ENCODE measurements at places on chromosomes 6 and 20.
A peak's percentile ranks its signal among the peaks of the same experiment; 100 is the strongest.

DNA sequence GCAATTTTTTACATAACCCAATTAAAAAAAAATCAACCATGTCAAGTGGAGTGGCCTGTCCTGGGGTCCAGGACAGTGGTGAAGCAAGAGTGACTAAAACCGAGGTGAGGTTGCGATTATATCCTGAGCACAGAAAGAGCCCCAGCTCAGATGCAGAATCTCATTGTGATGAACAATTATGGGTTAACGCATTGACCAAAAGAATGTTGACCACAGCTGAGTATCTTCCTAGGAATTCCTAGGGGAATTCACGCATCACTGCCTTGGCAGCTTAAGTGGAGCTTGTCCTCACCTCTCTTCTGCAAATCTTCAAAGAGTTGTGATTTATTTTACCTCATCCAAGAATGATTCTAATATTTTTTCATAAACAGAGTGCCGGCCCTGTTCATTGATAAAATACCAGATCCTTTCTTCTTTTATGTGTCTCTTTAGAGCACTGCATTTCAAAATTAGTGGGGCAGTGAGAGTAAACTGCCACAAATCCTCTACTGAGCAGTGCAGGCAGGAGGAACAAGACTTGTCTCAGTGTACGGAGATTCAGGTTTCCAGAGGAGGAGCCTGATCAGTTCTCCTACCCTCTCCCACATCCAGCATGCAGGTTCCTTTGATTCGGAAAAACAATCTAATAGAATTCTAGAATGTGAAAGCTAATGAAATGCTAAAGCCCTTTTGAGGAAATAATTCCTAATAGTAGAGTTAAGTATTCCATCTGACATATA is 60.1 kb upstream of the ZNF184 start:
- DNase-seq: no peak

DNA sequence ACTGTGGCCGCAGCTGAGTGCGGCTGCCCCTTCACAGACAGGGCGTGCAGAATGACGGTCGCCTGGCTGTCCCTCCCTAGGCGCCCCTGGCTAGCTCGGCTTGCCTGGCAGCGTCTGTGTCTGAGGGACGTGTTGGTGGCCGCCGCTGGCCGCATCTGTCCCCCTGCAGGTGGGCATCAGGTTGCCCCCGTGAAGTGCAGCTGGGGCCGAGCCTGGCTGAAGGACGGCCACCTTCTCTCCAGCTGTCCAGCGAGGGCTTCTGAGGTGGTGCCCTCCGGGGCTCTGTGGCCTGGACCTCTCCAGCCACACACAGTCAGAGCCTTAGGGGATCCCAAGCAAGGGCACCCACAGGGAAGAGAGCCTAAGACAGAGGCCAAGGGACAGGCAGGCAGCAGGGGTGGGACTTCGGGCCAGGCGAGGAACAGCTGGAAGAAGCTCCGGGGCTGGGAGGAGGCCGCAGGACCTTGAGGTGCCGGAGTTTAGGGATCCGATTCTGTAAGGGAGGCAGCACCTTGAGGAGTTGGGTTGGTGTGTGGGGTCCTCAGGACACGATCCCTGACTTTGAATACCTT is 89.0 kb upstream of the EPB41L1 start:
- no peak for DNase-seq

DNA sequence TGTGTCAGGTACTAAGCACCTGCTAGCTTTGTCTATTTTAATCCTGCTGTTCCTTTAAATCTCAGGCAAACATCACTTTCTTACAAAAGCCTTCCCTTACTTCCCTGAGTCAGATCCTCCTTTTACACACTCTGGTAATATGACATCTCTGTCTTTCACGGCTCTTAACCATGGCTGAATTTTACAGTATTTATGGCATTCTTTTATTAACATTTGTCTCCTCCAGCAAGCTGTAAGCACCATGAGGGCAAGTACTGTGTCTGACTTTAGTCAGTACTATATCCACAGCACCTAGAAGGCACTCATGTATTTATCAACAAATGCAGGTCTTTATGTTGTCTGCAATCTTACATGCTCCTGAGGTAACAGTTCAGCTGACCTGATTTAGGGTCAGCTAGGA is 33.7 kb upstream of the HBS1L start:
- no peak for DNase-seq

GRCh38 chr6:43186706-43187105 is 4.7 kb downstream of the CUL9 start:
- DNase-seq: no peak

DNA sequence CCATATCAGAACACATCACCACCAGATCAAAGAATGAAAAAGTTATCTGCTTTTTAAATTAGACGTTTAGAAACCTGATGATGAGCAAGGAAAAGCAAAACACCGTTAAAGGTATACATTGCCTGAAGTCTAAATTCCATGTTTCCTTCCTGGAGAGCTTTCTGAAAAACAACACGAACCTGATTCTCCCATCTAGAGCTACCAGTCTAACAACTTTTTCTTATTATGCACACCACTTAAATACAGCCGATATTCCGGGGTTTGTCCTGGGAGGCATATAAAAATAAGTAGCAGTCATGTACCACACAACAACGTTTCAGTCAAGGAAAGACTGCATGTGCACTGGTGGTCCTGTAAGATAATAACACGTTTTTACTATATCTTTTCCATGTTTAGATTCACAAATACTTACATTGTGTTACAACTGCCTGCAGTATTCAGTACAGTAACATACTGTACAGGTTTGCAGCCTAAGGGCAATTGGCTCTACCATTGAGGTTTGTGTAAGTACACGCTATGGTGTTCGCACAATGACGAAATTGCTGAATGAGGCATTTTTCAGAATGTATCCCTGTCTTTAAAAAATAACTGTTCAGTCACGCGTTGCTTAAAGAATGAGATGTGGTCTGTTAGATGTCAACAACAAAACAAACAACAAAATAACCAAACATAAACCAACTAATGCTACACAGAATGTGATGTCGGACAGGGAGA is 19.1 kb upstream of the LYRM2 start:
- DNase-seq: no peak

GRCh38 chr6:137799950-137800568 is 67.0 kb upstream of the TNFAIP3 start:
- peak; percentile 41 for DNase-seq

DNA sequence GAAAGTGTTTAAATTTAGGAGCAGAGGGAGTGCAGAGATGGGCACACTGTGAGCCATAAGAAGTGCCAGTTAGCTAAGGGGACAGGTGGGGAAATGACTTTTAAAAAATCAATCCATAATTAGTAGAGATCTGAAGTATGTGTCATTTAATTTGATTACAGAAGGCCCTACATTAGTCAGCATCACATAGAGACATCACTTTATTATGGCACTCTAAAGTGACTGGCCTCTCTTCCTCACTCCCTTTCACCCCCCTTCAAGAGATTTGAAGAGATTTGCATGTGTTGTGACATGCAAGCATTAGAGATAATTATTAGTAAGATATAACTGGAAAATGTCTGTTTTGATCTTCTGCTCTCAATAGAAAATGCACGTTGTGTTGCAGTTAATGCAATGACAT is 86.7 kb downstream of the SLX4IP start:
- no peak for DNase-seq

GRCh38 chr20:12957968-12958367 is 50.8 kb upstream of the SPTLC3 start:
- DNase-seq: no peak

- no peak for DNase-seq
Measured at GRCh38 chr6:132490024-132490423, 22.9 kb downstream of the STX7 start.

GRCh38 chr20:45771182-45771759 is 20.4 kb downstream of the WFDC3 start:
- peak; percentile 53 for DNase-seq

DNA sequence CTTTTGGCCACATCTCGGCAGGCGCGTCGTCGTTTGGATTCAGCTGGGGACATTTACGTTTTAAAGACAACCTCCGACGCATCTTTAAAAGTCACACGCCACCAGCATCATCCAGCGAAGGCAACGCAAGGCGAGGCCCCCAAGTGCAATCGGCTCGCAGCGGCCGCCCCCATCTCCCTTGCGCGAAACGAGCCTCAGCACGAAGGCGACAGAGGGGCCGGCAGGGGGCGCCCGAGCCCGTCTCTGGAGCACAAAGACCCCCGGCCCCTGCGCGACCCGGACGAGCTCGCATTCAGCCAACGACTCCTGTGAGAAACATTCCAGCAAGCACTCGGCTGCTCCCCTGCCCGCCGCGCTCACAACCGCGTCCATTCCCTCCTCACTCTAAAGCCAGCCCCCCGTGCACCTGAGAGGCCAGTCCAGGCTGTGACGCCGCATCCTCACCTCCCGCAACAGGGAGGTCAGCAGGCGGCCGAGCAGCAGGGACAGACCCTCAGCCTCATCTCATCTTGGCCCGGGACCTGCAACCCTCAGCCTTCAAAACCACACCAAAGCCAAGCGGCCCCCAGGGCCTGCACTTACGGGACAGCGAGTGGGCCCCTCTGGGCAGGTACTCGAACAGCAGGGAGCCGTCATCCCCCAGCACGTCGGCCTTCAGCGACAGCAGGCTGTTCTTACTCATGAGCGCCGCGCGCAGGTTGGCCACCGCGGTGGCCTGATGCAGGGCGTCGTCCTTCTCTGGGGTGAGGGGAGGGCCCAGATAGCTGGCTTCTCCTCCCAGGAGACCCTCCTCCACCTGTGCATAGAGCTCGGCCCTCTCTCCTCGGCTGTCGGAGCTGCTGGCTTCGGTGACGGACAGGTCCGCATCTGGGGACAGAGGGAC is 35.8 kb downstream of the SLC2A4RG start:
- no peak for DNase-seq

DNA sequence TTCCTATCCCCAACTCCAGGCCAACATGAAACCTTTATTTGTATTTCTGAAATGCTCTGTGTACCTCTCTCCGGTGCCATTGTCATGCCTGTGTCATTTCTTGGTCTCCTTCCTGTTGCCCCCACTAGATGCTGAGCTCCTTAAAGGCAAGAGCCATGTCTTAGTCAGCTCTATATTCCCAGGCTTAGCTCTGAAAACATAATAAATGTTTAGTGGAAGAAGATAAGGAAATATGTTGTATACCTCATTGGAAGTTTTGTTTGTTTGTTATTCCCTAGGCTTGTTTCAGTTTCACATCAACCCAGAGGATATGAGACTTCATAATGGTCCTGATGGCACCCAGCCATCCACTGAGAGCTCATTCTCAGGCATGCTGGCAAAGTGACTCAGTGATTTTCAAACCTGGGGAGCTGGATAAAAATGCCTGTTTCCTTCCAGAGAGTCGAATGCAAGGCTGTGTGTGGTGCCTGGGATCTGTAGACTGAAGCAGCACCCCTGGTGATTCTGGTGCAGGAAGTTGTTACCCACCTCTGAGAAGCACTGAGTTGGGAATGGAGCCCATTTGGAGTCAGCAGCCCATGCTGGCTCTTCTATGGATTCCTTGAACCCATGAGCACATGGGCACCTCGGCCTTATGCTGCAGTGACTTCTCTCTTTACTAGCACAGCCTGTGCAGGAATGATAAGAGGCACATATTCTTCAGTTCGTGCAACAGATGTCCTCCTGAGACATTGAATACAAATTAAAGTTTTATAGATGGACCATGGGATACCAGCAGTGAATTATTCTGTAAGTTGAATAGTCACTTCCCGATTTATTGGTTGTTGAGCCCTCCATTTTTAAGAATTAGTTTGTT is 205.2 kb downstream of the FARS2 start:
- no peak for DNase-seq

- no peak for DNase-seq
Measured at GRCh38 chr20:63694584-63695423, 1.6 kb upstream of the TNFRSF6B start.

DNA sequence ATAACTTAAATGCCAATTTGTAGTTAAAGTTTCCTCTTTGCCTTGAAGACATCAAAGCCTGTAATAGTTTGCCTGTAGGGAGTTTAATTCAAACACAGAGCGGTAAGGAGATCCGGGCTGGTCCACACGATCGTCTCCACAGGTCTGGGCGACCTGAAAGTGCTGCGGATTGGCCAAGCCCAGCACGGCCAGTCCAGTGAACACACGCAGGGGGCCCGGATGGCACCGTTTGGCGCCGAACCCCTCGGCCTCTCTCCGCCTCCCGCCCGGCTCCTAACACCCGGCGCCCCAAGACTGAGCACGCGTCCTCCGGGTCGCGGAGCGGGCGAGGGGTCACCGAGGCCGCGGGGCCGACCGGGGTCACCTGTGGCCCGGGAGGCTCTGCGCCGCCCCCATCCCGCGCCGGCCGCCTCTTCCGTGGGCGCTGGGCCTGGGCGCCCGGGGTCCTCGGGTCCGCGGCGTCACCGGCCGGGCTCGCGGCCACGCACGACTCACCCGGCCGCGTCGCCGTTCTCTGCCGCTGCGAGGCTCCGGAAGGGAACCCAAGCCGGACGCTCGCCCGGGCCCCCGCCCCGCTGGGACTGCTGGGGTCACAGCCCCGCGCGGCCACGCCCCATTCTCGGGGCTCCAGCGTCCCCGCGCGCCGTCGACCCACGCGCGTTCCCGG is 481 bp downstream of the SERPINB6 start:
- peak; percentile 15 for DNase-seq

DNA sequence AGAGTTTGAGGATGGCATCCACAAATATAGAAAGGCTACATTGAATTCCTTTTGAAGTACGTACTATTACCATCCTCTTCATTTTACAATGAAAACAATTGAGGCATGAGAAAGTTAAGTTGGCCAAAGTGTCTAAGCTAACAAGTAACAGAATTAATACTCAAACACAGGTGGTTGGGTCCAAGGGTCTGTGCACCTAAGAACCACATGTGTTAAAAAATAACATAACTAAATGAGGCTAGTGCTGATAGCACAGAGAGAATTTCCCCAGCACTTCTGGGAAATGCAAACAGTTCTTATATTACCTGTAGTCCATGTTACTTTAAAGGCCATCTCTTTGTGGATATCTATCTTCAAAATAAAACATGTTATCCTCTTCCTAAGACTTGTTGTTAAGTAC is 10.5 kb upstream of the KHDRBS2 start:
- DNase-seq: no peak

DNA sequence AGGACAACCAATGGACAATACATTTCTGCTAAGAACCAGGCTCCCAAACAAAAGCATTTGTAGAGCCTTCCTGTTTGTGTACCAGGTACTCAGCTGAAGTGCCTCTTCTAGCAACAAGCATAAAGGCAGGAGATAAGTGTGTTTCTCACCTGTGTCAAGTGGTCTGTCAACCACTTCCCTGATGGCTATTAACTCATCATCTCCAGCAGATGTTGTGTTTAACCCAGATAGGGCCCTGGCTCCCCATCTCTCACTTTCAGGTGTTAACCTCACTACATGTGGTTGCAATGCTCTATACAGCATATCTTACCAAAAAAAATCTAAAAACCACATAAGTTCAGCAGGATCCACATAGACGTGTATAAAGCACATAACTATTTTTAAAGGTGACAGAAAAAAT is 9.6 kb upstream of the IL17A start:
- DNase-seq: no peak

GRCh38 chr6:170130771-170131241 is 160.1 kb downstream of the DLL1 start:
- no peak for DNase-seq

DNA sequence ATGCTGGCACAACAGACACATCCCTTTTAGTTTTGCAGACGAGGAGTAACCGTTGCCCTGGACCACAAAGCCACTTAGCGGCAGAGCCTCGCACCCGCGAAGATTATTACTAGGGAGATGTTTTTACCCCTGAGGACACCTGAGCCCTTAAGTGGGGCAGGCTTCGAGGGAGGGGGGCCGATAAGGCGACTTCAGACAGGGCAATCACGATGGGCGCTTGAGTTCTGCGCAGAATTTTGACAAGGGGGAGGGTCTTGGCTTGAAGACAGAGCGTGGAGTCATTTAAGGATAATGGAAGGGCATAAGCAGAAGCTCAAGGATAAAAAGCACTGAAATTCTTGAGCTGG is 650 bp upstream of the TTK start:
- peak; percentile 5 for DNase-seq
